ENCODE measurements at places on chromosomes 6 and 20.
A peak's percentile ranks its signal among the peaks of the same experiment; 100 is the strongest.

DNA sequence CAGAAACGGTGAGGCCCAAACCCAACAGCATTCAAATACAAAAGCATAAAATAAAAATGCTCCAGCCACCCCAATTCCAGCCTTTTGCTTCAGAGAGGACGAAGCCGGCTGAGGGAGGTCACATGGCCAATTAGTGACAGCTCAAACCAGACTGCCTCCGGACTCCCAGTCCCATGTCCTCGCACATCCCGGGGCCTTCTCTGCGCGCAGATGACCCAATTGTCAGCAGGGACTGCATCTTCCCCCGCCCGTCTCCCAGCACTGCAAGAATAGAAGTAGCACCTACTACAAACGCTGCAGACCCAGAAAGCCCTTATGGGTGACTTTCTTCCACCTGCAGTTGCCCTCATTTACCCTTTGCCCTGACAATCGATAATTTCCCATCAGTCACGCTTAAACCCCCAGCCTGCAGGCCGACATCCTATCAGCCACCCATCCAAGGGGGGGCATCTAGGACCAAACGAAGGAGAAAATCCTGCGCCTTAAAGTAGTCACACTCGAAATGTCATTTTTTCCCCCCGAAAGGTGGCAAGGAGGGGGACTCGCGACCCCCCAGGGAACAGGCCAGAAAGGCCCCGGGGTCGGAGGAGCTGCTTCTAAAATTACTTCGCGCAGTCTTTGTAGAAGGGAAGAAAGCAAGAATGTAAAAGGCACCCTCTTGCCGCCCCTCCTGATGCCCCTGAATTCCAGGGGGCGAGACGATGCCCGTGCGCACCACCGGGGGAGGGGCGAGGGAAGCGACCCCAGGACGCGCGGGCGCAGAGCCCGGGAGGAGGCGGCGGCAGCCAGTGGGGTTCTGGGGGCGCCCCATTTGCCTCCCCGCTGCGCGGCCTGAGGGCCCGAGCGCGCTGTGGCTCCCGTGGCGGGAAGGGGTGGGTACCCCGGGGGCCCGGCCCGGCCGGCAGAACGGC, 792 bp downstream of the SLC23A2 start:
- peak; percentile 21 for DNase-seq

DNA sequence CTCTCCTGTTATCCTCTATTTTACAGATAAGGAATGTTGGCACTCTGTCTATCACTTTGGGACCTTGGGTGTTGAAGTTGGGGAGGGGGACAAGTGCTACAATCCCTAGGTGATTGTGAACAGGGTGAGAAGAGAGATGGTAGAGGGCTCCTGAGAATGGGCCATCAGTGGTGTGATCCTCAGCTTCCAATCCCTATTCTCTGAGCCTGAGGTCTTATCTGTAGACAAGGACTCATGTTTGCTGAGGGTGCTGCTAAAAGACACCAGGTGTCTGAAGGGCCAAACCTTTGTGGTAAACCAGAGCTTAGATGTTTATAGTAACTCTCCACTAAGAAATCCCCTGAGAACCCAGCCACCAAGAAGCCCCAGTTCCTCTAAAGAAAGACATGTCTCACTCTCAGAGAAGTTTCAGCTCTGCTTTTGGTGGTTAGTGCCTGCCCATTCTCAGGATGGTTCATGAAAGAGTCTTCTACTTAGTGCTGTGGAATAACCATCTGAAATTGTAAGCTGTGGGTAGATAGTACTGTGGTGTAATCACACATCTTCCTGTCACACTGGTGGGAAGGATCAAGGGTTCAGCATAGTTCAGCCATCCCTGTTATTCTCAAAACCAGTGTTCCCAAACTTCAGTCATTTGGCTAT, 58.2 kb upstream of the IL20RA start:
- DNase-seq, result no peak

DNA sequence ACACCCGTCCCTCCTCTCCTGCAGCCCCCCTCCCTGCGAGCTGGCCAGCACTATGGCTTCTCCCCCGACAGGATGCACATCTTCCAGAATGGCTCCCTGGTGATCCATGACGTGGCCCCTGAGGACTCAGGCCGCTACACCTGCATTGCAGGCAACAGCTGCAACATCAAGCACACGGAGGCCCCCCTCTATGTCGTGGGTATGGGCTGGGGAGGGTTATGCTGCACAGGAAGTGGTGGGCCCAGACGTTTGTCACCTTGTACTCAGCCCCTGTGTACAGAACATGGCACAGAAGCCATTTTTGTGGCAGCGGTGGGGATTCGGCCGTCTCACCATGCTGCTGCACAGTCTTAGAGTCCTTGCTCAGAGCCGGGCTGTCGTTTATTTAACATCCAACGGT, 29.0 kb upstream of the SRF start:
- no peak for DNase-seq

GRCh38 chr20:42792052-42792451, 397.7 kb downstream of the PTPRT start:
- DNase-seq, result no peak

All from AG10803 (cell line).